ENCODE measurements at places on chromosomes 7 and 10. TPM values are rescaled to one million over a fixed set of nuclear protein-coding genes. Genes with fewer than 3 reads are reported as not detected.

The SUPV3L1 gene
- 31.4 TPM for polyA plus RNA-seq

The CYP26C1 gene
- not detected for polyA plus RNA-seq

The ECHDC3 gene
- 6.1 TPM for polyA plus RNA-seq

The CASTOR2 gene
- polyA plus RNA-seq, result 4.6 TPM

DNA sequence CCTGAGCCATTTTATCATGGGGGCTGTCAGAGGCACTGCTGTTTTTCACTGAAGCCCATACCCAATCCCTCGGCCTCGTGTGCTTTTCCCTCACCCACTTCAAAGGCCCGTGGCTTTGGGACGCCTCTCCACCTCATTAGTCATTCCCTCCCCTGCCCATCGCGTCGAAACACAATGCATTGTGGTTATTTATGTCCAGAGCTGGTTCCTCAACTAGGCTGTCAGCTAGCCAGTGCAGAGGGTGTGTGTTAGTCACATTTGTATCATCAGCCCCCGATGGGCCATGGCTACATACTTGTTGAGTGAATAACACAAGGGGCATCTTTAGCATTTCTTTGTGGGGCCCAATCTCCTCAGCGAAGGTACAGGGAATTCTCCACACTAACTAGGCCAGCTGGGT, 3.8 kb upstream of the CRCP start:
- peak; percentile 68 for DNase-seq

- DNase-seq, result no peak
These were observed 213.1 kb upstream of the FAM3C start for GRCh38 chr7:121609208-121609607.

DNA sequence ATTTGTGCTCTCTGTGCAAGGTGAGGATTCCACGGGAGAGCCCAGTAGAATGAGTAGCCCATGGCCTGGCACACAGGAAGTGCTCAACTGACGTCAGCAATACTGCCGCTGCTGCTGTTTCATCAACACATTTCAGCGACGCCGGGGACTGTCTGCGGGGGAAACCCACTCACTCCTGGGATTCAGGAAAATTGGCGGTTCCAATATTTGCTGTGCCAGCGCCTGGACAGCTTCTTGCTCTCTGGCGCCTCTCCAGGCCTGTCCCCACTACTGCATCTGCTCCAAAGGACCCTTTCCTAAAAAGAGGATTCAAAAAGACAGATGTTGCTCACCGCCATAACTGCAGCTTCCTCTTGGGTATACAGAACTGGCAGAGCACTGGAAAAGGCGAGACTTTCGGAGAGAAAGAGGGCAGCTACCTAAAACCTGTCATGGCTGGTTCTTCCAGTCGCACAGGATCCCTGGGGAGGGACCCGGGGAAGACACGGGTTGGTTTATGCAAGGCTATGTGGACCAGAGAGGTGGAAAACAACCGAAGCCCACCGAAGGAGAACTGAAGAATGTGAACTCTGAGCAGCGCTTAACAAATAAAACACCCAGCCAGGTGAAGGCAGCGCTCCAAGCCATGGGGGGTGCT, 39.7 kb upstream of the ENO4 start:
- peak; percentile 48 for DNase-seq

GRCh38 chr10:47112612-47113011, 187.4 kb upstream of the GDF10 start:
- no peak for DNase-seq

DNA sequence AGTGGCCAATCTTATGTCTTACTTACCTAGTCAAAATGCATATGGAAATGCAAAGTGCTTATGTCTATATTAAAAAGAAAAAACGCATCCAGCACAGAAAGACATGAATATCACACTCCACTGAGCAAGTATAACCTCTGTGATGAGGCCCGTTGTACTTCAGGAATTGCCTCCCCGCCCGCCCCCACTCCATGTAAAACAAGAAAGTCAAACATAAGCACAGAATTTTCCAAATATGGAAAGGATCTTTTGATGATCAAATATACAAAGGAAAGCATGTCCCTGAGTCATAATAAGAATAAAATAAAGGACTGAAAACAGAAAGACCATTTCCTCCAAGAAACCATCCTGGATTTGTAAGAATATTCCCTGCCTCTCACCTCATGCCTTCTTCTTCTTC, 229.1 kb downstream of the BAMBI start:
- DNase-seq, result no peak

DNA sequence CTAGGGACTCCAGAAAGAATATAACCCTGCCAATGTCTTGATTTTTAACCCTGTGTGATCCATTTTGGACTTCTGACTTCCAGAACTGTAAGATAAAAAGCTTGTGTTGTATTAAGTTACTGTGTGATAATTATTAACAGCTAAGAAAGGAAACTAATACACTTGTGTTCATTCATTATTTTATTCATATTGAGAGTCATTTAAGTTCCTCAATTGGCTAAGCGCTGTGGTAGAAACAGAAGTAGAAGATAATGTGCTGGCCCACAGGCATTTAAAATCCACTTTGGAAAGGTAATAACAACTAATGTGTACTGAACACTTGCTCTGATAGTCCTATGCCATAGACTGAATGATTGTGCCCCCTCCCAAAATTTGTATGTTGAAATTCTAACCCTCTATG, 471.7 kb upstream of the GHITM start:
- DNase-seq, result no peak

DNA sequence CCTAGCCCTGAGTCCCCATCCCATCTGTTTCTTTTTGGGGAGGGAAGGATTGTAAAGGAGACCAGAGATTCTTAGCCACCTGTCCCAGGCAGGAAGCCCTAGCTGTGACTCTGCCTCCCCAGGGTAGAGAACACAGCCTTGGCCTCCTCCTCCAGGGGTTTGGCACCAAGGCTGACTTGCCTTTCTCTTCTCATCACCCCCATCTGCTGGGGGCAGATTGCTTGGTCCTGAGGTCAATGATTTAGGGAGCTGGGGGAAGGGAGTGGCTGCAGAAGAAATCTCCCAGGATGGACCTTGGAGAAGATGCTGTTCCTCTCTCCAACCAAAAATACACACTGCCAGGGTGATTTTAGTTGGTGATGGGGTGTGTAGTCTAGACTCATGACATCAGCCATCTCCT, 2.6 kb upstream of the MNX1 start:
- no peak for DNase-seq

DNA sequence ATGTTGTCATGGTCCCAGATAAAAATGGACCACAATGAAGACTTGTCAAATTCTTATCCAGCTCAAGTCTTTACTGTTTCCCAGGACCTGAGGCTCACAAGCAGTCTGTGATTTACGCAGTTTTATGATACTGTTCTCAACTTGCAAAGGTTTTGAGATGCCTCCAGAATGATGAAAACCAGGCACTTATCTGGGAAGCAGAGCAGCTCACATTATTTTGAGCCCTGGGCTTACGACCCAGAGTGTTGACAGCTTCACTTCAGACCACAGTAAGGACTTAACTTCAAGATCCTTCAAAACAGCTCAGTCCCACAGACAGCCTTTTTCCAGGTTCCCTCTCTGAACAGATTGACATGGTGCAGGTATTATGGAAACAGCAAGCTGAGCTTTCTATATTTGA, 236.1 kb downstream of the RNLS start:
- no peak for DNase-seq

DNA sequence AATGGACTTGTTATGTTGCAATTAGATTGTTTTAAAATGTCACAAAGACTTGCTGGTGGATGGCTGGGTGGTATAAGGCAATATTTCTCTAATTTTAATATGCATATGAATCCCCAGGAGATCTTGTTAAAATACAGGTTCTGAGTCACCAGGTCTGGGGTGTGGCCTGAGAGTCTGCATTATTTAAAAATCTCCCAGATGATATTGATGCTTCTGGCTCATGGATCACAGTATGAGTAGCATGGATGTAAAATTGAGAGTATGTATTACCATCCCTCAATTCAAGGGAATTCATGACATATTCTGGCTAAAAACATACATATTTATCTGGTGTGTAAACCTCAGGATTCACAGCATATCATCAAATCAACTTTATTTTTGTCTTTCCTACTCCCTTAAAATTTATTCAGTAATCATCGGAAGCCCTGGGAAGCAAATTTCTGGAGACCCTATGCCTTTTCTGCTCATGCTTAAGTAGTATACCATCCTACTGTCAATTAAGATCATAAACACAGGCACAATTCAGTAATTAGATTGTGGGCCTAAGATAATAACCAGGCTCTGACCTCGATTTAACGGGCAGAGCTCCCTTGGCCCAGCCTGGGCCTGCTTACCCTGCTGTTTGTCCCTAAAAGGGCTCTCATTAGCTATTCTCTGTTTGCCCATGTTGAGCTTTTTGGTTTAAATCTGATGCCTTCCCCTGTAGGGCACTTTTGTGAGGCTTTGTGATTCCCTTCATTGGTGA, 29.6 kb upstream of the ICA1 start:
- no peak for DNase-seq

- no peak for DNase-seq
These were observed 14.8 kb downstream of the COL13A1 start for GRCh38 chr10:69816521-69816920.

- DNase-seq, result no peak
These were observed 23.7 kb downstream of the RTKN2 start for GRCh38 chr10:62244785-62245467.

- DNase-seq, result peak; percentile 70
These were observed 50.8 kb downstream of the ZRANB1 start for GRCh38 chr10:124992462-124993344.

DNA sequence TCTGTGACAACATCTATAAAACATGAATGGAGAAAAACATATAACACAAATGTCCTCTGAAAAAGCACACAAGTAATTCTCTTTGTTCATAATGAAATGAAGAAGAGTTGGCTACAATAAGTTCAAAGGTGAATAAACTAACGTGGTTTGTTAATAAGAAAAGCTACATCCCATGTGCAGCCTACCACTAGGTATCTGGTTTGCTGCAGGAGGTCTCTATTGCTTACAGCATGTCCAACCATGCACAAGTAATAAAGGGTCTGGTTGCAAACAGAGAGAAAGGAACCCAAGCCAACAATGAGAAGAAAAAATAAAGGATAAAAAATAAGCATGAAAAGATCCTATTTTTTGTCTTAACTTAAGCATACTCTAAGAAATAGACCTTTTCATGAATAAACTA, 139.2 kb downstream of the CHCHD3 start:
- no peak for DNase-seq

DNA sequence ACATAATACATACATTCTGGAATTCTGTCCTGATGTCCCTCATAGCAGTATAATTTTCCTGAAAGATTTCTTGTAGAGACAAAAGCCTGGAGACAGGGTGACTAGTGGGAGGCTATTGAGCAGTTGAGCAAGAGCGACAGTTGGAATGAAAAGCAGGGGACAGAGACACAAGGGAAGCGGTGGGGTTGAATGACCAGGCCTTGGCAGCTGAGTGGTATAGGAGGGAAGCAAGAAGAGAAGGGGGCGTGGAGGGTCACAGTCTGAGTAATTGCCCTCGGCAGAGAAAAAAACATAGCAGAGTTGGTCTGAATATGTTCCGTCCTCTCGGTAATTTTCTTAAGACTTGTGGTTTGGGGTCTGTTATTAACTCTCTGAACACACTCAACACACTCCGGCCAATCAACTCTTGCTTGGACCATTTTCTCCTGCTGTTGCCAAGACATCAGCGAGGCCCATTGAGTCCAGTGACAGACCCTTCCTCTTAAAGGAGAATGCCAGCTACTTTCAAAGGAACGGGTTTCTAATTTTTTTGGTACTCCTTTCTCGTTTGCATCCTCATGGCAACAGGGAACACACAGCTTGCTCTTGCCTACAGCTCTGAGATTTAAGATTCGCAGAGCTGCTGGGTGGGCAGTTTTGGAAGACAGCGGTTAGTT, 5.3 kb upstream of the ACTR3B start:
- DNase-seq, result no peak

DNA sequence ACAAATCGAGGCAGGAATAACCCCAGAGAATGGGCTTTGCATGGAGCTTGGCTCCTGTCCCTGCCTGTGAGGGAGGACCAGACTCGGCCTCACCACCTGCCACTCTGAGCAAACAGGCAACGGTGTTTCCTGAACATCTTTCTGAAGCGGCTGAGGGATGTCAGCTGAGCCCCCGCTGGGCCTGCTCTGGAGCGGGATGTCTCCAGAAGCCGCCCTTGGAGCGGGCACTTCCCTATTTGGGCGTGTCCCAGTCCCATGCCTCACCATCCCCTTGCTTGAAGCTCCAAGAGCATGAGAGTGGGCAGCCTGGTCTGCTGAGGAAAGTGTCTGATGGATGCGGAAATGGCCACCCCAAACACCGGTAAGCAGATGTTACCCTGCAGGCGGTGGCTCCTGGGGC, 10.2 kb downstream of the ALKBH4 start:
- DNase-seq, result no peak

- peak; percentile 89 for DNase-seq
These were observed 34.2 kb upstream of the TCF7L2 start for GRCh38 chr10:112915590-112916572.

- DNase-seq, result no peak
These were observed 66.8 kb downstream of the DNAJC12 start for GRCh38 chr10:67771200-67771599.

- DNase-seq, result no peak
These were observed 705.1 kb downstream of the SUGCT start for GRCh38 chr7:40839881-40840280.
